ENCODE measurements at places on chromosomes 11 and 22.

- H3K27ac ChIP-seq: no peak overlapping the region
- no peak for DNase-seq
- no peaks in the 10 kb centered on the region for H3K27me3 ChIP-seq
- H3K4me1 ChIP-seq: no peaks in the 10 kb centered on the region
These were observed 774.3 kb downstream of the FAM181B start for GRCh38 chr11:81959341-81959740.

- peaks cover 4% of the 10 kb centered on the region for H3K4me1 ChIP-seq
- peaks cover 15% of the 10 kb centered on the region for H3K27me3 ChIP-seq
- H3K36me3 ChIP-seq: no peaks in the 10 kb centered on the region
- H3K27ac ChIP-seq: no peak overlapping the region
- peak; percentile 41 for DNase-seq
These were observed 21.3 kb downstream of the IZUMO1R start for GRCh38 chr11:94325681-94326080.

GRCh38 chr22:24442352-24442744 is 14.9 kb downstream of the ADORA2A start:
- no peak overlapping the region for H3K27ac ChIP-seq
- no peaks in the 10 kb centered on the region for H3K27me3 ChIP-seq
- peaks cover 37% of the 10 kb centered on the region for H3K4me1 ChIP-seq
- H3K4me3 ChIP-seq: no peak overlapping the region

GRCh38 chr11:18493310-18493709 is 33.4 kb downstream of the TSG101 start:
- DNase-seq: no peak
- peaks cover 21% of the 10 kb centered on the region for H3K4me1 ChIP-seq
- H3K27me3 ChIP-seq: no peaks in the 10 kb centered on the region
- peaks cover 12% of the 10 kb centered on the region for H3K36me3 ChIP-seq
- no peak overlapping the region for H3K4me3 ChIP-seq
- H3K27ac ChIP-seq: no peak overlapping the region
